ENCODE measurements at places on chromosomes 11 and 22.

- no peak for DNase-seq
Measured at GRCh38 chr11:117545706-117546105, 218.1 kb downstream of the CEP164 start.

DNA sequence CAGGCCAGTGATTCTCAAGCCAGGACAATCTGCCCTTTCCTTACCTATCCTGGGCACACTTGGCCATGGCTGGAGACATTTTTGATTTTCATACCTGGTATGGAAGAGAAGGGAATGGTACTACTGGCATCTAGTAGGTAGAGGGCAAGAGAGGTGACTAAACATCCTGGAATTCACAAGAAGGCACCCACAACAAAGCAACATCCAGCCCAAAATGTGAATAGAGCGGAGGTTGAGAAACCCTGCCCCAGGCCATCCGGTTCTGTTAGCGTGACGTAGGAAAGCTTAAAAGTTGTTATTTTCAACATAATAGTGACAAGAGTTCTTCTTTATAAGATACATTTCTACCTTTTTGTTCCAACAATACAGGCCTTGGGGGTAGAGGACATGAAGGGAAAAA, 114.9 kb upstream of the ALX4 start:
- no peak for DNase-seq

- DNase-seq = no peak
Measured at GRCh38 chr11:121110871-121111724, 10.1 kb downstream of the TECTA start.

GRCh38 chr11:104934594-104934993, 33.8 kb downstream of the CASP4 start:
- DNase-seq = no peak

GRCh38 chr11:116794851-116795250, 3.2 kb upstream of the APOA5 start:
- no peak for DNase-seq

- no peak for DNase-seq
Measured at GRCh38 chr11:67315325-67315909, 12.1 kb downstream of the SSH3 start.

DNA sequence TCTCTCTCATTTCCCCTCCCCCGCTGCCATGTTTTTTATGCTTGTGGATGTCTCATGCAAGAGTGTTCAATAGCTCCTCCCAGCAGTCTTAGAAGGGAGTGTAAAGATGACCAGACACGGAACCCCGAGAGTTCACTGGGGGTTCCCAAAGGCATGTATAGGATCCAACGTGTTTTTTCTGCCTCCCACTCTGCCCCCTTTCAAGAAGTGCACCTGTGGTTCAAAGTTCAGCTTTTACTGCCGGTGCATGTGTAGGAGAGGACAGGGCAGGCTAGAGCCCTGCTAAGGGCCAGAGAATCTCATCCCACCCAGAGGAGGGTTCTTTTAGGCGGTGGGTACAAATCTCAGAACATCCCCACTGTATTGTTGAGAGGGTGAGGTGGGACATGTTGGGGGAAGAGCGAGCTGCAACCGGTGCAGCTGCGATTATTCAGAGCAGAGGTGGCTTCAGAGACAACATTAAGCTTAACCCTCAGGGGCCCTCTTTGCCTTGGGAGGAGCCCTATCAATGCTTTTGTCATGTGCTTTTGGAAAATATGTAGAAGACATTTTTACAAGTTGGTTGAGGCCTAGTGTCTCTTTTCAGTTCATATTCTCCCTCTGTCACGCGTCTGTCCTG, 14.5 kb downstream of the MIF start:
- DNase-seq = no peak

DNA sequence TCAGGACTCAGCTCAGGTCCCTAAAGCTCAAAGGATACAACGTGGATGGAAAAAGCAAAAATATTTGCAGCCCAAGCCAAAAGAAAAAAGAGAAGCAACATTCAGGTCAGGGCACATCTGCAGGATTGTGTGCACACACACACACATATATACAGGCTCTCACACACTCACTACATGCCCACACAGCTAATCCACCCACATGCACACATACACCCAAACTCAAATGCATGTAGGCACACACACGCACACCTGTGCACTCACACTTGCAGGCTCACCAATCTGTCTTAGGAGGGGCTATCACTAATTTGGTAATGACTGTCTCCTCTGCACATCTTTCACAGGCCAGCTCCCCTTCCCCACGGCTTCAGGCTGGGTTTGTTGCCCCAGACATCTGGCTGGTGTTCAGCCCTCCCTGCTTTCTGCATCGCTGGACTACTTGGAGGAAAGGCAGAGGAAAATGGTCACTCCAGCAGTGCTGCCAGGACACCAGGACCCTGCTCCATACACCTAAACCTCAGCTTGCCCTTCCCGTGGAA, 103.6 kb upstream of the DRD2 start:
- DNase-seq = no peak

DNA sequence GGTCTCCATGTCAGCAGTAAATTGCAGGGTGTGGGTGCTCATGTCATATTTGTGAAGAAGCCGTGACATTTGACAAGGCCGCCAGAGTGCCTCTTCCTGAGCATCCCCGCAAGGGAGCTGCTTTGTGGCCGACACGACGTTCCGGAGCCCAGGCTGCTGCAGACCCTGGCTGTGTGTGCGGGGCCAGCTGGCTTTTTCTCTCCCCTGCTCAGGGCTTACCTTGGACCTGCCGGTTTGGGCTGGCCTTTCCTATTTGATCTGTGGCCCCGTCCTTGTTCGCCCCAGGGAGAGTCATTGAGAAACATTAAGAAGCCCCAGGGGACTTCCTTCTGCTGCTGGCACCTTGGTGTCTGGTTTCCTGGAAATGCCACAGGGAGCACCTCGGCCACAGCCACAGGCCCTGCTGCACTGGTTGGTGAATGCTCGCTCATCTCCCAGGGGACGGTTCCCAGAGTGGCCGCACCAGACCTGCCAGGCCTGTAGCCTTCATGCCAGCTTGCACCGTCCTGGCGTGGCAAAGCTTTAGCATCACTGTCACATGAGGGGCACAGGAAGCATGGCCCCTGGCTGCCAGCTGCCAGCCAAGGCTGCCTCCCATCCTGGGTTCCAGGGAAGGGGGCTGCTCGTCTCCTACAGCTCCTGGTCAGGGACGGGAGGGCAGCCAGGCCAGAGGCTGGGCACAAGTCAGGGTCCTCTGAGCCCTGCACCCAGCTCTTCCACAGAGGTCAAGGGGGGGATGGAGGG, 5.4 kb downstream of the GRK2 start:
- peak; percentile 80 for DNase-seq

DNA sequence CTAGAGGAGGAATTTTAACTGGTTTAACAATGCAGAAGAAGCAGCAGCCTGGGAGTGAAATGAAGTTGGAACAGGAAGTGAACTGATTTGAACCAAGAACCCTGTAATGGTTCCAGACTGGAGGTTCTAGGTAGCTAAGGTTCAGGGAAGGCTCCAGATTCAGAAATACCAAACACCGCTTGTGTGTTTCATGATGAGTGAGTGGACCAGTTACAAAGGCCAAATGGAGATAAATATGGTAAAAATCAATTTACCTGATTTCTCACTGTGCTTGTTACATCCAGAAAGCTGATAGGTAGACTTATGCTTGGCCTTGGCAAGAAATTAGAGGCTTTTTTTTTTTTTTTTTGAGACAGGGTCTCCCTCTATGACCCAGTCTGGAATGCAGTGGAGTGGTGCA, 12.9 kb downstream of the ATG13 start:
- DNase-seq = no peak

DNA sequence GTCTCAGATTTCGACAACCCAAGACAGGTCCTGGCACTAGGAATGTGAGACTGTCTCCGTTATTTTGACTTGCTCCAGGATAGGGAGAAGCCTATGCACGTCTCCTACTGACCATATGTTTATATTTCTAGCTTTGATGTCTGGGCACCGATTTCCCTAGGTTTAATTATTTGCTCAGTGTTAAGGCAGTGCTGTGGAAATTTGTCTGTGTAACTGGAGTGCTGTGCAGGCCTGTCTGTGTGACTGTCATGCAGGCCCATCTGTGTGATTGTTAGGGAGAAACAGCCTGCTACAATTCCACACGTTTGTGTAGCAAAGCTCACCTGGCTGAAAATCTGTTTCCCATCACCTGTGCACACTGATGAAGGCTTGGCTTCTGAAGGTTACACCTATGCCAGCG, 29.6 kb upstream of the HSPA8 start:
- DNase-seq = no peak

DNA sequence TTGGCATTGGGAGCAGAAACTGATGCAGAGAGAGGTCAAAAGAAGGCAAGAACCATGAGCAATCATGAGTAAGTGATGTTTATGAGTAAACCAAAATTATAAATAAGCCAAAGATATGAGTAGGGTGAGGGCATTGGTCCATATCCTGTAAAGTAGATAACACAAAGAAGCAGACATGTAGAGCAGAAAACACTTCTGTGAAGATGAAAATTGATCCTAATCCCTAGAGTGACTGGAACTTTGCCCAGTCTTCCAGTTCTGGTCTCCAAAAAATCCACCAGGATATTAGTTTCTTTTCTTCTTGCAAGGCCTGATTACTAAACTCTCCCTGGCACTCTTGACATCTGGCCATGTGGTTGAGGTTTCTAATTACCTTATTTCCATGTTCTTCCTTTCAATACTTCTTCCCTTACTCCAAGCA, 13.7 kb upstream of the DRD2 start:
- no peak for DNase-seq

DNA sequence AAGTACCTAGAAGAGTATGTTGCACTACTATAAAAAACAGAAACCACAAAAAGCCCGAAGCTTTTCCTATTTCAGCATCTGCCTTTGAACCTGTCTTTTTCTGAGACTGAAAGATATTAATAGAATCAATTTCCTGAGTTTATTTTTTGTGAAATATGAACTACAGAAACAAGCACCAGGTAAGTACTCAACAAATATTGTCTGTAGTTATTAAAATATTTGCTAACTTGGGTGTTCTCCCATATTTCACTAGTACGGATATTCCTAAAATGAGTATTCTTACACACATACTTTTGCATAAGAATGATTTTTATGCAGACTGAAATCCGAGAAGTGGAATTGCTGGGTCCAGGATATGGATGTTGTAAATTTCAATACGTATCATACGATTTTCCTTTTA, 188.0 kb downstream of the OR4C45 start:
- DNase-seq = no peak

DNA sequence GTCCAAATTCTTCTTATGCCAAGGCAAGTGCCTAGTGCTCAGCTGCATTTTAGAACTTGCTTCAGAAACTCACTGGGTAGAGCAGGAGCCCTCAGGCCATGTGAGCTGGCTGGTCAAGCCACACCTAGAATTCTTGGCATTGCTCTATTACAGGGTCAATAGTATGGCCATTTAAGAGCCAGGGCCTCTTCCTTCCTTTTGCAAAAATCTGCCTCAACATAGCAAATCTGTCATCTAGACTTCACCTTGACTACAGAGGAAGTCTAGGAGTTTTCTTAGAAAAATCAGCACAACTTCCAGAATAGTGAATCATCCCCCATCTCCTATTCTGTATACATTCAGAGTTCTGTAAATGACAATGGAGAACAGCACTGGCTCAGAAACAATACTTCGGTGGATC, 112.0 kb upstream of the TTC12 start:
- no peak for DNase-seq

DNA sequence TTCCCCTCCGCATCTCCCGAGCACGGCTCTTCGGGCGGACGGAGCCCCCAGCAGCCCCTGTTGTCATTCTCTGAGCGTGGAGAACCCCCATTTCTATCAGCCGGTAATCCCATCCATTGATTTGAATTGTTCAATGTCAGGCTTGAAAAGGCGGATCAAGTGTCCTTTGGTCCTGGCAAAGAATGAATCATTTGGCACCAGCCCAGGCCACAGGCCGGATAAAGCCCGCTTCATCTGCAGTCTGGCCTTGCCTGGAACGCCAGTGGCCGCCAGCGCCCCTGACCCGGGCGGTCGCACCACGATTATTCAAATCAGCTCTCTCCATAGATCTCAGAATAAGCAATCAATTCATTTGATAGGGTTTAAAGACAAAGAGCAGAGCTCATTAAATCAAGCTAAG, 188.9 kb downstream of the BRD1 start:
- DNase-seq = no peak

Data from activated CD4-positive, alpha-beta memory T cell treated with anti-CD3 and anti-CD28 coated beads, Interleukin-2, amount 10 ng/mL, durations not matched to agents 7 days and 5 days (primary cell).